ENCODE measurements at places on chromosomes 2 and 18.

GRCh38 chr2:213958086-213958485, 452.8 kb upstream of the VWC2L start:
- no peak overlapping the region for H3K4me3 ChIP-seq
- H3K4me1 ChIP-seq: no peaks in the 10 kb centered on the region
- no peaks in the 10 kb centered on the region for H3K36me3 ChIP-seq

- H3K27ac ChIP-seq: no peak overlapping the region
- no peaks in the 10 kb centered on the region for H3K4me1 ChIP-seq
- H3K4me3 ChIP-seq: no peak overlapping the region
- DNase-seq: no peak
- no peaks in the 10 kb centered on the region for H3K36me3 ChIP-seq
- no peaks in the 10 kb centered on the region for H3K27me3 ChIP-seq
Observed at GRCh38 chr2:210681491-210681890, 125.1 kb downstream of the CPS1 start.

- H3K27me3 ChIP-seq: no peaks in the 10 kb centered on the region
- H3K27ac ChIP-seq: no peak overlapping the region
- H3K36me3 ChIP-seq: peaks cover 79% of the 10 kb centered on the region
- H3K4me1 ChIP-seq: no peaks in the 10 kb centered on the region
Observed at GRCh38 chr18:47108998-47109405, 41.3 kb downstream of the HDHD2 start.

DNA sequence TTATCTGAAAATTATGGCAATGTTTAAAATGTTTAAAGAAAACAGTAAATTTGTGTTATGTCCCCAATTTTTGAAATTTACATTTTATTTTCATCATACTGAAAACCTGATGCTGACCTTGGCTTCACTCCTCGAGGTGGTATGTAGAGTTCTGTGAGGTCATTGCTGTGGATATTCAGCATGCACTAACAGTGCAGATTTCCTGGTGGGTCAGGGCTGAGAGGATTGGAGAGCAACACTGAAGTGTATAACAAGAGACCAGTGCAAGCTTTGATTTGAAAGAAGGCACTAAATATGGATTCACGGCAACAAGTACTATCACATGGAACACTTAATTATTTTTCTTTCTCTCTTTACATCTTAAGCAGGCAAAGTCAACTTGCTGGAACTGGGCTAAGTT, 134.1 kb downstream of the SLC8A1 start:
- no peaks in the 10 kb centered on the region for H3K27me3 ChIP-seq
- no peak overlapping the region for H3K27ac ChIP-seq
- no peak for DNase-seq
- no peaks in the 10 kb centered on the region for H3K36me3 ChIP-seq

DNA sequence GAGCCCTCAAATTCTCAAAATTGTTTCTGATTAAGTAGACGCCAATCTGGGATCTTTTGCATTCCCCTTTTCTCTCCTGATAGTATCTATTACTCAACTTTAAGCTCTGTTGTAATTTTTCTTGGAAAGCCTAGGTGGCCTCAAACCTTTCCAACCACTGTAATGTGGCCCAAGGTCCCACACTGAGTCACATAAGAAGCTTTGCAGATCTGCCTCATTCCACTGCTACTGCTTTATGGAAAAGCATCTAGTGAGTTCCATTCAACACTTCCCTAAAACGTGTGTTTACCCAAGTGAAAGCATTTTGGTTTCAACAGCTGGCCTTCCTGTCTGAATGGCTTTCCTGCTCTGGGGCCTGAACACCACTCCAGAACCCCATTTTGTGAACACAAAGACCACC, 493.6 kb upstream of the SPHKAP start:
- no peaks in the 10 kb centered on the region for H3K27me3 ChIP-seq
- H3K4me1 ChIP-seq: no peaks in the 10 kb centered on the region
- DNase-seq: no peak
- no peaks in the 10 kb centered on the region for H3K36me3 ChIP-seq
- H3K27ac ChIP-seq: no peak overlapping the region

GRCh38 chr18:49177812-49178211, 227.0 kb upstream of the SMAD7 start:
- no peak overlapping the region for H3K27ac ChIP-seq
- no peak for DNase-seq
- H3K36me3 ChIP-seq: peaks cover 2% of the 10 kb centered on the region
- peaks cover 26% of the 10 kb centered on the region for H3K4me1 ChIP-seq
- no peak overlapping the region for H3K4me3 ChIP-seq

DNA sequence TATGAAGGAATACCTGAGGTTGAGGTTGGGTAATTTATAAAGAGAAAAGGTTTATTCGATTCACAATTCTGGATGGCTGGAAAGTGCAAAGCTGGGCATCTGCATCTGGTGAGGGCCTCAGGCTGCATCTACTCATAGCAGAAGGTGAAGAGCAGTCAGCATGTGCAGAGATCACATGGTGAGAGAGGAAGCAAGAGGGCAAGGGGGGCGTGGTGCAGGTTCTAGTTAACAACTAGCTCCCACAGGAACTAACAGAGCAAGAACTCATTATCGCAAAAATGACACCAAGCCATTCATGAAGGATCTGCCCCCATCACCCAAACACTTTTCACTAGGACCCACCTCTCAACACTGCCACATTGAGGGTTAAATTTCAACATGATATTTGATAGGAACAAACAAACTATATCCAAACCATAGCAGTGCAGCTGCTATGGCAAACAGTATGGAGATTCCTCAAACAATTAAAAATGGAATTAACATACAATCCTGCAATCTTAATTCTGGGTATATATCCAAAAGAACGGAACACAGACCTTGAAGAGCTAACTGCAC, 72.8 kb upstream of the LDLRAD4 start:
- no peak overlapping the region for H3K27ac ChIP-seq
- peaks cover 4% of the 10 kb centered on the region for H3K4me1 ChIP-seq
- peaks cover 6% of the 10 kb centered on the region for H3K36me3 ChIP-seq

DNA sequence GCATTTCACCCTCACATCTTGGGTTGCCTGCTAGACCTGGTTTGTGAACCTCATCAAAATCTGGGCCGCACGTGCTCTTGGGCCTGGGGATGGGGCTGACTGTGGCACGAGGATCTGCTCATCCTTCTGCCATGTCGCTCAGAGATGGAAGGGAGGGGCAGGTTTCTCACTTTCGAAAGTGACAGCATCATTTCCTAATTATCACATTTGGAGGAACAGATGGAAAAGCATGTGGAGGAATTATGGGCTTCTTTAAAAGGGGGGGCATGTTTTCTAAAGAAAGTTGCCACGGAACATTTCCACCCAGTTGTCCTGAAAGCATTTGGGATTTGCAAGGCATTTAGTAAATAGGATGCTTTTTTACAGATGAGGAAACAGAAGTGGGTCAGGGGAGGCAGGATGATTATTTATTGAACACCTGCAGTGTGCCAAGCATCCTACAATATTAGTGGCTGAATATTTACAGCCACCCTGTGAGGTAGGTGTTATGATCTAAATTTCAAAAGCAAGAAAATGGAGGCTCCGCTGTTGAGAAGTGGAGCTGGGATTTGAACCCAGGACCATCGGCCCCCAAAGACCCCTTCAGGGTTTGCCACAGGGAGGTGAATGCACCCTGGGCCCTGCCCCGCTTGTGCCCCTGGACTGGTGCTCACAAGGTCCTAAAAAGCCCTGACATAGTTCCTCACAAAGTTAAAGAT, 104.2 kb upstream of the MYCN start:
- H3K27me3 ChIP-seq: no peaks in the 10 kb centered on the region
- H3K27ac ChIP-seq: no peak overlapping the region
- no peak overlapping the region for H3K4me3 ChIP-seq
- no peaks in the 10 kb centered on the region for H3K4me1 ChIP-seq

- H3K4me3 ChIP-seq: no peak overlapping the region
- no peak overlapping the region for H3K27ac ChIP-seq
Observed at GRCh38 chr2:28150236-28150915, 242.3 kb upstream of the FOSL2 start.

GRCh38 chr18:50280707-50281294, 522 bp downstream of the MBD1 start:
- H3K4me1 ChIP-seq: peaks cover 34% of the 10 kb centered on the region
- H3K36me3 ChIP-seq: peaks cover 74% of the 10 kb centered on the region
- no peak for DNase-seq
- peak overlapping the region; percentile 97 for H3K4me3 ChIP-seq
- H3K27me3 ChIP-seq: no peaks in the 10 kb centered on the region
- H3K27ac ChIP-seq: peak overlapping the region; percentile 93

- peak overlapping the region; percentile 98 for H3K4me3 ChIP-seq
- H3K27ac ChIP-seq: peak overlapping the region; percentile 92
- no peaks in the 10 kb centered on the region for H3K27me3 ChIP-seq
- H3K4me1 ChIP-seq: peaks cover 54% of the 10 kb centered on the region
- H3K36me3 ChIP-seq: peaks cover 27% of the 10 kb centered on the region
Observed at GRCh38 chr2:113886479-113887008, 3.3 kb upstream of the ACTR3 start.

DNA sequence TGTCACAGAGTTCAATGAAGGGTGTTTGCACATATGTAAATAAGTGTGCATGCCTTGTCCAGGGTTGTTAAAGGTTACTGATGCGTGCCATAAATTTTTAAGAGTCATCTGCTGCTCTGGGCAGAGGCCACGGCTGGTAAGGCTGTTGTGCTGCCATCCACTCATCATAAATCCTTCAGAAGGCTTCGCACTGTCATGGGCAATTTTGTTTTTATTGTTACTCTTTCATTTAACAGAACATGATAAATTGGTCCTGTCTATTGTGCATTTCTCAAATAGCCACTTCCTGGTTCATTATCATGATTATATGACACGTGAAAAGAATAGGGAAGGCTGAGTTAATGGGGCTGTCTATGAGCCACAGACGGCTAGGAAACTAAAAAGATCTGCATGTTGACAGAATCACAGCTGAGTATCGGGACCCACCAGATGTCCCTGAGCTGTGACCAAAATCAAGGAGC, 634.3 kb upstream of the SOX11 start:
- H3K27me3 ChIP-seq: no peaks in the 10 kb centered on the region
- H3K27ac ChIP-seq: no peak overlapping the region
- no peaks in the 10 kb centered on the region for H3K36me3 ChIP-seq
- no peak for DNase-seq
- no peaks in the 10 kb centered on the region for H3K4me1 ChIP-seq

DNA sequence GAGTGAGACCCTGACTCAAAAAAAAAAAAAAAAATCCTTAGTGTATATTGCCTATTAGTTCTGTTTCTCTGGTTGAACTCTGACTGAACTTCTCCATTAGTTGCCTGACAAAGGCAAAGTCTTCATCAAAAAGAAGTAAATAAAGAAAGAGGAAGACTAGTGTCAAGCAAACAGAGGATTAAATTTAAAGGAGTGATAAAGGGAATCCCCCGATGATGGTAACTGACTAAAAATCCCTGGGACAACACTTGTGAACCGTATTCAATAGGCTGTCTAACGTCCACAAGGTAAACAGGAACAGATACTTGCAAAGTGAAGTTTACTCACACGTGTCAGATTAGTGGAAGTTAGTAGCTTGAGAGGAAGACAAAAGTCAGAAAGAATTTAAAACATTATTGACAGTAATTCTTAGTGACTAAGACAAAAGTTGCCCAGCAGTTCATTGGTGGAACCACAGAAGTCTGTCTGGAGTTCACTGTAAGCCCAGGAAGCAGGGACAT, 26.2 kb upstream of the SPOPL start:
- DNase-seq: no peak
- H3K4me3 ChIP-seq: peak overlapping the region; percentile 36
- H3K27me3 ChIP-seq: no peaks in the 10 kb centered on the region
- no peaks in the 10 kb centered on the region for H3K36me3 ChIP-seq
- H3K4me1 ChIP-seq: peaks cover 27% of the 10 kb centered on the region

- no peaks in the 10 kb centered on the region for H3K27me3 ChIP-seq
- no peaks in the 10 kb centered on the region for H3K4me1 ChIP-seq
Observed at GRCh38 chr18:39841482-39842365, 2113.3 kb upstream of the PIK3C3 start.

DNA sequence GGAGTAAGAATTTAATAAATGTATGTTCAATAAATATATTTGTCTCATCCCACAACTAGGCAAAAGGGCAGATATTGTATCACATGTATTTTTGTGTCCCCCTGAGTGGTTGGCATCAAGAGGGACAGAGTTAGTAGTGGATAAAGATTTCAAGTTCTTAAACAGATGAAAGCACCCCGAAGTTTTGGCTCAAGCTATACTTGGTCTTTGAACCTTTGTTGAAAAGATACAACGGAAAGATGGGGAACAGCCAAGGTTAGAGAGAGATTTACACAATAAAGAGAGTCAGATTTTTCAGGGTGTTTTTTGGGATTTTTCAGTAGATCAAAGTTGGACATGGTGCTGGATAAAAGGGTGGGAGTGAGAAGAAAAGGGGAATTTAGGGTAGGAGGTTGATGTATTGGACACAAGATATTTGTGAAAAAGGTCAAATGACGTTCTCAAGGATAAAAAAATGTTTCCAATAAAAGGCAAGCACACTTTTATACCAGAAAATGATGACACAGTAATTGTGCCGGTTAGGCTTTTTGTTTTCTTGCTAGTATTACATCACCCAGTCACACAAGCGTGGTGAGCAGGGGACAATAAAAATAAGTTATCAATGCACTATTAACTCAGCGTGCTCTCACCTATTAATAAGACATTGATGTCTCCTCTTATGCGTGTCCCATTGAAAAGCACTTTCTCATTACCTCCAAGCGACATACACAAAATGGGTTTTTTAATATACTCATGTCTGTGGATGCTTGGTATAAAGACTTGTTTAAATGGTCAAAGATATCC, 59.5 kb downstream of the MEP1B start:
- no peak for DNase-seq
- H3K36me3 ChIP-seq: no peaks in the 10 kb centered on the region
- no peak overlapping the region for H3K27ac ChIP-seq
- peaks cover 2% of the 10 kb centered on the region for H3K27me3 ChIP-seq
- no peaks in the 10 kb centered on the region for H3K4me1 ChIP-seq

DNA sequence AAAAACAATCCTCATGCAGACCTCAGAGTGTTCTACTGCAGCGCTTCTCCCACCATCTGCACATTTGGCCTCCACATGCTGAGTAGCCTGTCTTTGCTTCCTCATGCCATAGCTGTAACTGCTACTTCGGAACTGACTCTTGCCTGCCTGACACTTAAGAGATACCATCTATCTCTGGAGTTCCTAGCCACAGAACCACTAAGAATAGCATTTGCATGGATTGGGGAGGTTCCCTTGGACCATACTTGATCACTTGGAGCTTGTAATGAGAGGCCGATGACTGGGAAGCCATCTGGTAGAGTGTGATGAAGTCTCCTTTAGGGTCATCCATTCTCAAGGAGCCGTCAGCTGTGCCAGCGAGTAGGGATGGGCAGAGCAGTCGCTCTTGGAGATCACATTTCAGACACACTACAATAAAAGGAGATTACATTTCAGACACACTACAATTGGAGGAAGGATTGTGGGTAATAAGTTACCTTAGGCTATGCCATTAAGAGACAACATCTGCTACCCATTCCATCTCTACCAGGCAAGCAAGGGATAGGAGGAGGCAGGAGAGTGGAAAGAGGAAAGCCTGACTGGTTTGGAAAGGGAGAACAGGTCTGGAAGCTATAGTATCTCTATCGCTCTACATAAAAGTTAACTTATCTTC, 21.8 kb downstream of the DOK1 start:
- H3K27me3 ChIP-seq: no peaks in the 10 kb centered on the region
- H3K4me3 ChIP-seq: no peak overlapping the region
- peak overlapping the region; percentile 46 for H3K27ac ChIP-seq
- H3K36me3 ChIP-seq: no peaks in the 10 kb centered on the region
- H3K4me1 ChIP-seq: peaks cover 37% of the 10 kb centered on the region

- no peak for DNase-seq
- H3K4me1 ChIP-seq: peaks cover 39% of the 10 kb centered on the region
- no peak overlapping the region for H3K4me3 ChIP-seq
- no peak overlapping the region for H3K27ac ChIP-seq
- H3K27me3 ChIP-seq: no peaks in the 10 kb centered on the region
Observed at GRCh38 chr2:26238311-26238958, 6.0 kb downstream of the HADHA start.

Data from activated B cell treated with CpG ODN at 0.5 μM for 24 hours (primary cell).